ENCODE measurements at places on chromosomes 1 and 21.

DNA sequence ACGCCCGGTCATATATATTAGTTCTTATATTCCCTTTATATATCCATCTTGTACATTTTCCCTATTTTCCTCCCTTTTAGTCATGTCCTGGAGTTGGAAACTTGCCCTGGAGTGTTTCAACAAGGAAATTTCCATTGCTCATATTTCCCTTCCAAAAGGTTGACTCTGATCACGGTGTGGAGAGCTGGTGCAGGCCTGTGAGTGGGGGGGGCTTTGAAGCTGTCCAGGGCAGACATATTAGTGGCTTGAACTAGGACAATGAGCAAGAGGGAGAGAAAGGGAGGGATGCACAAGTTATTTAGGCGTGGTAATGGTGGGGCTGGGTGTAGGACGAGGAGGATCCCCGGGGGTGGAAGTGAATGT, 30.4 kb upstream of the TMEM61 start:
- DNase-seq: no peak

DNA sequence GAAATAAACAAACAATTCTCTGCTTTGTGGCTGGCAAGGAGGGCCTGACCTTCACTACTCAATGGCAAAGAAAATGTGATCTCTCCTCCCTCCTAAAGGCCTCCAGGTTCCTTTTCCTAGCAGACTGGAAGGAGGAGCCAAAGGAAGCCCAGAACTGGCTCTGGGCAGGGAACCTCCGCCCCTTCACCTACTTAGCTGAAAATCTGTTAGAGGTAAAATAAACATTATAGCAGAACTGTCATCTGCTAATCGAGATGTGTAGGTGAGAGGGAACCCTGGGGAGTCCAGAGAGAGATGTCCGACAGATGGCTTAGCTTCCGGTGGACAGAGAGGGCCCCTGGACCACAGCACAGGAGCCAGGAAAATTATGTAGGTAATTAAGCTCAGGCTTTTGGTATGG, 75.2 kb upstream of the KCNA3 start:
- no peak for DNase-seq

GRCh38 chr1:1427106-1427819, 6.2 kb upstream of the ANKRD65 start:
- no peak for DNase-seq

GRCh38 chr1:151293093-151293492, 11.0 kb downstream of the ZNF687 start:
- no peak for DNase-seq
